ENCODE measurements at places on chromosomes 7 and 10.

- no peak for DNase-seq
Measured at GRCh38 chr7:158729646-158730382, 25.2 kb upstream of the NCAPG2 start.

GRCh38 chr7:128108641-128109423, 77.6 kb upstream of the LRRC4 start:
- DNase-seq, result no peak

DNA sequence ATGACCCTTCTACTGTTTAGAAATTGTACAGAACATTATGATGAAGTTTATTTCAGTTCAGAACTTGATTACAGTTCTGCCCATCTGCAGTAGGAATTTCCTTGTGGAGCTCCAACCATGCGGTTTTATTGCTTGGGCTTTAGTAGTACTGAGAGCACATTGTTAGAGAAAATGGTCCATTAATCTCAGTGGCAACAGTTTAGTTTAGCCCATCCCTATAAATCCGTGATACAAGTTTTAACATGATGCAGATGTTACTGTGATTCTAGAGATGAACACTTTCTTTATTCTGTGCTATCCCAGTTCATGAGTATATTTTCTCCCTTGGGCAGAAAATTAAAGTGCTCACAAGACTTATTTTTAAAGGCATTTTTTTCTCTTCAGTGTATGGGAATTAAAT, 84.8 kb upstream of the FZD8 start:
- no peak for DNase-seq

DNA sequence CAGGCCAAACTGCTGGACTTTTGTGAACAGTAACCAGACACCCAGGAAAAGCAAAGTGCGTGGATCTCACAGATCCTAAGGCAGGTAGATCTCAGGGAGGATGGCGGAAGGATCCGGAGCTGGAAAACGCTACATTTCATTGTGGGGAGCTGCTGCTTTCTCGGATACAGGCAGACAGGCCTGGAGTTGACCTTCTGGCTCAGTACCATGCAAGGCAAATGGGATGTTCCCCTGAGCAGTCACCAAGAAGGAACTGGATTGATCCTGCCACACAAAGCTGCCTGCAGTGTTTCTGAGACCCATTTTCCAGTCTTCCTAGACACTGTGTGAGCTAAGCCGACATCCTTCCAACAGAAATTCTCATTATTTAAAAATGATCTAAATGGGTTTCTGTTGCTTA, 65.5 kb downstream of the ZRANB1 start:
- no peak for DNase-seq

GRCh38 chr7:30354791-30355190, 70.4 kb downstream of the ZNRF2 start:
- no peak for DNase-seq

- DNase-seq, result no peak
Measured at GRCh38 chr10:3195726-3196125, 23.1 kb upstream of the PITRM1 start.

DNA sequence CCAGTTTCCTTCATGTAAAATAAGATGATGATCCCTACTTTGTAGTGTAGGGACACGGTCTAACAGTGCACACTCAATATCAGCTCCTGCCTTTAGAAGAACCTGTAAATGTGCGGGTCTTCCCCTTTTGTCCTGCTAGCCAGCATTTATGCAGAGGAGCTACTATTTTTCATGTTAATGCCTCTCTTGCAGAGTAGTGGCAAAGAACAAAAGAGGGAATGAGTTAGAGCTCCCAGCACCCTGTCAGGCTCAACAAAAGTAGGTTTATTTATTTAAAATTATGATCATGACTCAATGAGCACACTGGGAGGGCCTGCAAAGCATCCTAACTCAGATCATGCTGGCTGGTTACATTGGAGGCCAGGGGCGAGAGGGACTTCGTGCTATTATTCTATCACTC, 414.5 kb upstream of the COBL start:
- DNase-seq, result no peak

DNA sequence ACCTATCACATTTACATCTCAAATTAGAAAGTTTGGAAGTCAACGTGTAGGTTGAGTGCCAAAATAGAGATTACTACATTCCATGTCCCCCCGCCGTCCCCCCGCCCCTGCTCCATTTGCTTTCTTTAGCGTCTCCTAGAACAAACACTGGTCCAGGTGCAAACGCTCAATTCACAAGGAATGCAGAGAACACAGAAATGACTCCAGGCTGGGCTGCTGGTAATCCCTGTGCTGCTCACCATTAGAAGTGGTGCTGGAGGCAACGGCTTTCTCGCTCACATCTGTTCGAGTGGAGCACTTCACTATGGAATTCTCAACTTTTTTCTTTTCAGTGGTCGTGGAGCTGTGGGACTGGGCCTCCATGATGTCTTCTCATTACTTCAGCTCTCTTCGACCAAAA, 14.1 kb downstream of the GLI3 start:
- DNase-seq, result no peak

- no peak for DNase-seq
Measured at GRCh38 chr10:118175148-118175547, 128.4 kb upstream of the RAB11FIP2 start.

- DNase-seq, result no peak
Measured at GRCh38 chr10:2948127-2948854, 119.1 kb upstream of the PFKP start.

DNA sequence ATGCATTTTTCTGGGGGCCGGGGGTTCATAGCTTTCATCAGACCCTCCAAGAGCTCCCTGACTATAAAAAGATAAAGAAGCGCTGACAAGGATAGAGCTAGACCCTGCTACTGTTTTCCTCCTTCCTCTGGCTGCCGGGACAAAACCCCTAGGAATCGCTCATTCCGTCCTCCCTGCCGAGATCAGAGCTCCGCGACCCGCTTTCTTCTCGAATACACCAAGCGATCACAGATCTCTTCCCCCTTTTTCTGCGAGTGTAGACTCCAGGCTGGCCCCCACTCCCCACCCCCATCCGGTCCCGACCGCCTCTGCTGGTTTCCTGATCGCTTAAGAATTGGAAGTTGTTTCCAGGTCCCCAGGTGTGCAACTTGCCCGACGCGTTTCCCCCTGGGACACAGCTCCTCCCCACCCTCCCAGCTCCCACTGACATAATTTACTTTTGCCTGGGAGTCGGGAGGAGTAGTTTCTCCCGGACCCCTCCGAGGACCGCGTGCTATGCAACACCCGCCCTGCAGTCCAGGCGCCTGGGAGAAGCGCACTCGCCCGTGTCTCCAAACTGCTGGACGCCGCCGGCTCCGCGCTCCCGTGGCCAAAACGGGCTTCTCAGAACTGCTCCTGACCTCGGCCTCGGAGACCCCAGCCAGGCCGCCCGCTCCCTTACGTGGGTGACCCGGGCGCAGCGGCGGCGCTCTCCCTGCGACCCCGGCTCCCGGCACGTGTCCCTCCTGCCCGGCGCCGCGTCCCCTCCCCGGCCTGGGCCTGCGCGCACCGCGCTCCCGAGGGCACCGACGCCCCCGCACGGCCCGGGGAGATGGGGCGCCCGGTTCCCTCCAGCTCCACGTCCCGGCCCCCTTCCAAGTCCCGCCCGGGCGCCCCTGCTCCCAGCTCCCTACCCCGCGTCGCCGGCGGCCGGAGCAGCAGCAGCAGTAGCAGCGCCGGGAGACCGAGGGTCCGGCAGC, 552 bp downstream of the IL15RA start:
- peak; percentile 6 for DNase-seq

DNA sequence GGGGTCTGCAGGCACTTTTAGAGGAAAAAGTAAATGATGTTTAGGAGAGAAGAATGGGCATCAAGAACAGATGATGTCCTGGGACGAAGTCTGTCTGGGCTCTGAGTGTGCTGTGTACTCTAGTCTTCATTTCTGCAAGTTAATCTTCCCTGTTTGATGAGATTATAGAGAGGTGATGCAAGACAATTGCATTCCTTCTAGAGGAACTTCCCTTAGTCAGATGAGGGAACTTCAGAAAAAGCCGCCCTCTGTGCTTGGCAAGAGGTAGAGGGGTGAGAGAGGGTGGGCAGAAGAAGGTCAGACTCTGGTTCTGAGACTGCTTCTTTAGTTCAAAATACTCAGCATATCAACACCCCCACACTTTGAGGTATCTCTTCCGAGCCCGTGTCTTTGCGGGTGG, 797.9 kb downstream of the LRMDA start:
- DNase-seq, result no peak

DNA sequence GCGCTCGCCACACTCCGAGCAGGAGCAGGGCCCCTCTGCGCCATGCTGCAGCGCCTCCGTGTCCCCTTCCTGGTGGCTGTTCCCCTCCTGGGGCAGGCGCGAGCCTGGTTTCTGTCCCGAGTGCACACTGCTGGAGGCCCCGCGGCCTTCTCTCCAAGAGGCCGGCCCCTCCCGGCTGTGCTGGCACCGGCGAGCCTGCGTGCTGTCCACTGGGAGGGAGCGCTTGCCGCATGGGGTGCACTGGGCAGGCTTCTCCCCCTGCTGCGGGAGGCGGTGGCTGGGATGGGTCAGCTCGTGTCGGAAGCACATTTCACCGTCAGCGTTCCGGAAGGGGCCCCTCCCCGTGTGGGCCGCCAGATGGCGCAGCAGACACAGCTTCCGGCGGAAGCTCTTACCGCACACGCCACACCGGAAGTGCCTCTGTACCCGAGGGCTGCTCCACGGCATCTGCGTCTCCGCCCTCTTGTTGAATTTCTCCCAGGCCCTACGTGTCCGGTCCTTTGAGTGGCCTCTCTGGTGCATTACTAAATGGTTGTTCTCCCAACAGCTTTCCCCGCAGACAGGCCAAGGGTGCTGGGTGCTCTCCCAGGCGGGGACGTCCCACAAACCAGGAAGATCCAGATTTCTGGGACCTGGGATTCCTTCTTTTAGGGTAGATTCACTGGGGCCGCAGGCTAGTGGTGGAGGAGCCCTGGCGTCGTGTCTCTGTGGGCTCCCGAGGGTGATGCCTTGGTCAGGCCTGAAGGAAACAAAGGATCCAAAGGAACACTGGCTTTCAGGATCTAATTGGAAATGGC, 18.7 kb downstream of the ZNF786 start:
- no peak for DNase-seq

GRCh38 chr7:111785076-111785475, 222.8 kb upstream of the IMMP2L start:
- DNase-seq, result no peak

DNA sequence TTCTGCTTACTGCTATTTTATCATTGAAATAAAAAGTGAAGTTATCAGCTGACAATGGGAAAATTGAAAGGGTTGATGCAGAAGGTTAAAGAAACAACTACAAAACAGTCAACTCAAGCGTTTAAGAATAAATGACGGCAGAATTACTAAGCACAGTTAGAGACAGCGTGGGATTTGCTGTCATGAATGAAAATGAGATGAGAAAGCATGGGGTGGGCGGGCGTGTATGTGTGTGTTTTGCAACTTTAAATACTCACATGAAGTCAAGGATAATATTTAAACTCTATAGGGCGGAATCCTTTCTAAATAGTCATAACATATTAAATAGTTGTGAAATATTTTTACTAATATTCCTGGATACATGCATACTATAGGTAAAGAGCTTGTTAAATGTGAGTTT, 450.8 kb downstream of the ETV1 start:
- DNase-seq, result no peak

DNA sequence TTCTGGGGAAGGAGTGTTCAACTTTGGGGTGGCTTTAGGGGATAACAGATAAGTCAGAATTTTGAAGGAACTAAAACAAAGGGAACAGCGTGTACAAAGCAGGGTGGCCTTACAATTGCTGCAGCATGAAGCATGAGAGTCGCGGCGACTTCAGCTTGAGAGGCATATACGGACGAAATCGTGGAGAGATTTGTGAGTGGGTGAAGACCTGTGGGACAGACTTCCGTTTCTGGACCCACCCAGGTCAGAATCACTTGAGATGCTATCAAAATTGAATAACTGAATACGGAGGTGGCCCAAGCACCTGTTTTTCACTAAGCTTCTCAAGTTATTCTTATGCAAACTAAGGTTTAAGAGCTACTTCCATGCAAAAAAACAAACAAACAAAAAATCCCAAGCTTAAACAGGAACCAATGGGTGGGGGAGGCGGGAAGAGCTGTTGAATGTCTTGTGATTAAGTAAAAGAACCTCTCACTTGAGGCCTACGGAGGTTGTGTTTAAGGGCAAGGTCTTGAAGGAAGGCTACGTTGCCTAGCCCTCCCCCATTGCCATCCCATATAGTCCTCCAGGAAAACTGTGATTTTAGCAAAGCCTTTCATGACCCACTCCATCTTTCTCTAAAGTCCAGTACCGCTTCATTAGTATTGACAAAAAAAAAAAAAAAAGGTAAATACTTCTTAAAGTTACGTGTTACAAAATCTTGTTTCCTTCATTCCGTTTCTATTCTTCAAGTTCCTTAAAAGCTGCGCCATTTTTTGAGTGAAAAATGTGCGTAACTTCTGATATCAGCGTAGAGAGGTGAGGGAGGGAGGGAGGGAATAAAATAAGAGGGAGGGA, 1.3 kb upstream of the TRIM24 start:
- no peak for DNase-seq

DNA sequence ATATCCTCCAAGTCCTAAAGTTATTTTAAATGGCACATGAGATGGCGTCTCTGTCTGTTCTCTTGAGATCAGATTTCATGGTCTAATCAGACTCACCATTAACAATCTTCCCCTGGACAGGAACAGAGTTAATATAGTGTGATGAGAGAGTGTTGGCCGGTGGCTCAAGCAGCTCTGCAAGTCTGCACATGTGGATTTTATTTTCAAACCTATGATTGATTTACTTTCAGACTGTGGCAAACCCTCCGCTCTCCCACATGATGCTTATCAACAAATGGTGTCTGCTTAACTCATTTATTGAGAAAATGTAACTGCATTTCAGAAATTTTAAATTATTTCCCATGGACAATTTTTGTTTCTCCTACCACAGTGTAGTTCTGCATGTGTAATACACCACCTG, 46.5 kb upstream of the HGF start:
- DNase-seq, result no peak

- DNase-seq, result peak; percentile 83
Measured at GRCh38 chr7:32453341-32454011, 36.7 kb downstream of the LSM5 start.

DNA sequence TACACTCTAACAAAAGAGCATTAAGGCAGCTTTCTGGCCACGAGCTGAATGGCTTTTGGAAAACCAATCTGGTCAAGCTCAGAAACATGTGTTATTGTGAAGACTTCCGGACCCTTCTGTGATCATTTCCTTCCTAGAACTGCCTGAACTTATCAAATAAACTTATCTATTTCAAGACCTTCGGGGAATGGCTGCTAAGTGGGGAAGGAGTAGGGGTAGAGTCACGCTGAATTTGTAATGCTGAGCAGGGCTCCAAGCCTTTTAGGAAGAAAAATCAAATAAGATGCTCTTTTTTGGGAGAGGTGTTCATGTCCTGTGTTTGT, 56.6 kb downstream of the PAPSS2 start:
- DNase-seq, result no peak
